Stimulated activated CD8-positive, alpha-beta memory T cell treated with anti-CD3 and anti-CD28 coated beads, Interleukin-2, amount 100 ng/mL, for 1 hour (primary cell): ENCODE measurements at places on chromosomes 16 and 17.

GRCh38 chr16:19559242-19559910 lies 3.9 kb downstream of the VPS35L start:
- DNase-seq, result no peak

- DNase-seq, result no peak
Observed at GRCh38 chr17:27544350-27545131, 86.4 kb upstream of the LGALS9 start.

- DNase-seq, result no peak
Observed at GRCh38 chr16:49639739-49640431, 216.0 kb downstream of the ZNF423 start.

- DNase-seq, result no peak
Observed at GRCh38 chr16:81335669-81336068, 20.9 kb downstream of the GAN start.

DNA sequence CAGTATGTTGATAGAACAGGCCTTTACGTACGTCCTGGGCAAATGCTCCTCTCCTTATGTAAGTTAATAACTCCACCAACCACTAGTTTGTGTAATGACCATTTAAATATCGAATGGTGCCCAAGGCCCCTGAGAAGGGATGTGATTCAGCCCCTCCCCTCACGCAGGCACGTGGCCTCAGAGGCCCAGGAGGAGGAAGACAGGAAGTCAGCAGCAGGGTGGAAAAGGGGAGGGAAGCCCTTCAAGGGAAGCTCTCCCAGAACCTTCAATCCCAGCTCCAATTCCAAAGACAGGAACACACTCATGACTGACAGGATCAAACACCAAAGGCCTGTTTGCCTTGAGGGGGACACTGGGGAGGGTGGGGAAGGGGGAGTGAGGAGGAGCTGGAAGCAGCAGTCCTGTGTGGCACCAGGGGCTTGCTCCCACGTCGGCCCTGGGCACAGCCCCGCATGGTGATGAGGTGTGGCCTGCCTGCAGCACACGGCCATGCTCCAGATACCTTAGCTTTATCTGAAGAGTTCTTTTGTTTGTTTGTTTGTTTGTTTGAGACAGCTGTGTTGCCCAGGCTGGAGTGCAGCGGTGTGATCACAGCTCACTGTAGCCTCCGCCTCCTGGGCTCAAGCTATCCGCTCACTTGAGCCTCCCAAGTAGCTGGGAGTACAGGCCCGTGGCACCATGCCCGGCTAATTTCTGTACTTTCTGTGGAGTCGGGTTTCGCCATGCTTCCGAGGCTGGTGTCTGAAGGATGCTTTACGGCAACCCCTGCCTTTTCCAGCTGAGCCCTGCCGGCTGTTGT lies 105.0 kb downstream of the ZNF778 start:
- no peak for DNase-seq

DNA sequence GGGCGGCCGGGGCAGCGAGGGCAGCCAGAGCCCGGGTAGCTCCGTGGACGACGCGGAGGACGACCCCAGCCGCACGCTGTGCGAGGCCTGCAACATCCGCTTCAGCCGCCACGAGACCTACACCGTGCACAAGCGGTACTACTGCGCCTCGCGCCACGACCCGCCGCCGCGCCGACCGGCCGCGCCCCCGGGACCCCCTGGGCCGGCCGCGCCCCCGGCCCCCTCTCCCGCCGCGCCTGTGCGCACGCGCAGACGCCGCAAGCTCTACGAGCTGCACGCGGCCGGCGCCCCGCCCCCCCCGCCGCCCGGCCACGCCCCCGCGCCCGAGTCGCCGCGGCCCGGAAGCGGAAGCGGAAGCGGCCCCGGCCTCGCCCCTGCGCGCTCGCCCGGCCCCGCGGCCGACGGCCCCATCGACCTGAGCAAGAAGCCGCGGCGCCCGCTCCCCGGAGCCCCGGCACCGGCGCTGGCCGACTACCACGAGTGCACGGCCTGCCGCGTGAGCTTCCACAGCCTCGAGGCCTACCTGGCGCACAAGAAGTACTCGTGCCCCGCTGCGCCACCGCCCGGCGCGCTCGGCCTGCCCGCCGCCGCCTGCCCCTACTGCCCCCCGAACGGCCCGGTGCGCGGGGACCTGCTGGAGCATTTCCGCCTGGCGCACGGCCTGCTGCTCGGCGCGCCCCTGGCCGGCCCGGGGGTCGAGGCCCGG lies 36.1 kb upstream of the ZC3H18 start:
- peak; percentile 56 for DNase-seq

GRCh38 chr17:19799796-19800195 lies 51.7 kb upstream of the ALDH3A1 start:
- DNase-seq, result no peak

GRCh38 chr17:9389111-9389527 lies 186.5 kb downstream of the STX8 start:
- DNase-seq, result no peak
